Tongue (tissue), 3 donors: ENCODE measurements at places on chromosomes 3 and 15.

DNA sequence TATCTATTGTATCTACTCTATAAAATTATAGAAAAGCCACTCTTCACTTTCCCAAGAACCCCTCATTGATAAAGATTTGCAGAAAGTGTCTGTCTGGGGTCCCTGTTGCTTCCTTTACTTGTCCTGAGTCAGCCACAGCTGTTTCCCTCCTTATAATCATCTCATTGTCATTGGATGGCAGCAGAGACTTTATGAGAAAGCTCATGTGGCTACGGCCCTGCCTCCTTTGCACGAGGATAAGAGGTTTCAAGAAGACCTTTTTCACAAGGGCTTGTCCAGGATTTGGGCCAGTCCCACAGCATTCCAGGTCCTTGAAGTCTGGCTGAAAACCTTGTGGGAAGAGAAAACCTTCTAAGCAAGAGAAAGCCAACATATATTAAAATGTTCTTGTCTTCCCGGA, 41.9 kb upstream of the THBS1 start:
- no peak for DNase-seq

- no peak for DNase-seq
These were observed 115.2 kb upstream of the TMCO5A start for GRCh38 chr15:37819191-37819590.

DNA sequence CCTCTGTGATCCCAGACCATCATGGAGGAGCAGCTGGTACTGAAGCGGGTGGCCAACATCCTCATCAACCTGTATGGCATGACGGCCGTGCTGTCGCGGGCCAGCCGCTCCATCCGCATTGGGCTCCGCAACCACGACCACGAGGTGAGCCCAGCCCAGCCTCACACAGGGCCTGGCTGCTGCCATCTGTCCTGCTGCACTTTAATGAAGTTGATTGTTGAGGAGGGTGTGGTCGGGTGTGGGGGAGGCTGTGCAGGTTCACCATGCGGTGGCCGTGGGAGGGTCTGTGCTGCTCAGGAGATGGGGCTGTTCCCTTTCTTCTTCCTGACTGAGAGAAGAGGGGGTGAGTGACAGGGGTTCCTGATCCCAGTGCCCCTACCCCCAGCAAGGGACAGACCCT, 30.6 kb downstream of the ACAD9 start:
- DNase-seq = no peak

- DNase-seq = peak; percentile 60
These were observed 1.9 kb downstream of the LRIG1 start for GRCh38 chr3:66498687-66499621.

DNA sequence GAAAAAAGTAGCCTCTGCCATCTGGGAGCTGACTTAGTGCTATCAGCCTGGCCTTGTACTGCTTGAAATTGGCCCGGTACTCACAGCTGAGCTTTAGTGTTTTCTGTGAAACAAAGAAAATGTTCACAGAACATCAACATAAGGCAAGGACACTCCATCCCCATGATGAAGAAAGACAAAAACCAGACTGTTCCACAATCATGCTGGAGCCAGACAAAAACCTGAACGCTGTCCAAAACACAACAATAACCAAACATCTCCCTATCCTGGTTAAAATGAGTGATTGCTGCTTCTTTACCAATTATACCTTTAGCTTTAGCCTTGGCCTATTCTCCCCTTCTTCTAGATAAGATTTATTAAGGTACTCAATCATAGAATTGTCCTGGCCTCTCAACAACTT, 153.9 kb downstream of the CPNE4 start:
- peak; percentile 2 for DNase-seq

- DNase-seq = no peak
These were observed 110.6 kb upstream of the SAMMSON start for GRCh38 chr3:69888943-69889315.

DNA sequence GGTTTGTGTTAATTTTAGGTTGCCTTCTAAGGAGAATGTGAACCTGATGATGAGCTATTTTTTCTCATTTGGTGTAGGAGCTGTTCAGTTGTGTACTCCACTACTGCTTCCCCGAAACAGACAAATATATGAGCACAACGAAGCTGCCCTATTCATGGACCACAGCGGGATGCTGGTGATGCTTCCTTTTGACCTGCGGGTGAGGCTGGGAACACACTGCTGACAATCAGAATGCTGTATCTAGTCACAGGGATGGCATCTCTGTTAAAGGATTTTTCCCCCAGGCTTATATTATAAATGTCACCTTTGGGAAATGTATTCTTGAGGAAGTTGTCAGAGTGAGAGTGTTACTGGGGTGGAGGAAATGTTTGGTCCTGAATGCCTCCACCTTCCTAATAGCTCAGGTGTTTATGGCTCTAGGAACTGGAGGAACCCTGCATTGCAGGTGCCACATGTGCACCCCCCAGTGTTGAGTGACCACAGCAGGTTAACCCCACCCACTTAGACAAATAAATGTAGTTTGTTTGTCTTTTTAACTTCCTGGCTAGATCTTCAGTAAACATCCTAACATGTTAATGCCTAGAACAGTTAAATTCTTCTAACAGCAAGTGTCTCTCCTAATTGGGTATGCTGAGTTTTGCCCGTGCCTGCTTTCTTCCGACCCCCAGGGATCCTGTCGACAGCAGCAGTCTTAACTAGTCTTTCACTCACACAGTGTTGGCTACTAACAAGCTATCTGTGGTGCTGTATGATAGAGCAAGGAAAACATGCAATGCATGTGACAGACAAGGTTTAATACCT, 35.7 kb downstream of the SRP14 start:
- peak; percentile 12 for DNase-seq

DNA sequence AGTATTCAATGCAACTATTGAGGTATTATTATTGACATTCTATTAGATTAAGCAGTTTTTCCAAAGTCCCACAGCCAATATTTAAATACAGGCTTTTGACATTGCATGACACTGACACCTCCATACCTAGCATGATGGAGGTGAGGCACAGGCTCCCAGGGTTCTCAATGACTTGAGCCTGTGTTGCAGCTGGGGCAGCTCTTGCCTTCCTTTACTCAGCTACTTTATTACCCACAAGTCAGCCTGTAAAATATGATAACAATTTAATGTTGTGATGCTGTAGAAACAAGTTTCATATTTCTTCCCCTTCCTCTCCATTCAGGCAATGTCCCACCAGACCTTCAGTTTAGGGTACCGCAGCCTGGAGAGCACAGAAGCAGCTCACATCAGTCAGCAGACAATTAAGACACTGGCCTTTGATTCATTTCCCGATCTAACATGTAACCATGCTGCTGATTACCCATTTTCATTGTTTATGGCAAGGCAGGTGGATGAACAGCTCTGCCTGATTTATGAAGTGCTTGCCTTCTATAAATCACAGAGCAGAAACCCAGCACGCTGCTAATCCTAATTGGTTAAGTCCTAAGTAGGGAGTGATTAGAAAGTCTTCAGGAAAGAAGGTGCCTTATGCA, 826.1 kb downstream of the AGBL1 start:
- no peak for DNase-seq

- DNase-seq = no peak
These were observed 27.9 kb downstream of the PLCL2 start for GRCh38 chr3:16912400-16913263.

- no peak for DNase-seq
These were observed 775.1 kb upstream of the CFAP20DC start for GRCh38 chr3:59824876-59825275.

- DNase-seq = no peak
These were observed 22.6 kb downstream of the PDHB start for GRCh38 chr3:58411036-58411435.

DNA sequence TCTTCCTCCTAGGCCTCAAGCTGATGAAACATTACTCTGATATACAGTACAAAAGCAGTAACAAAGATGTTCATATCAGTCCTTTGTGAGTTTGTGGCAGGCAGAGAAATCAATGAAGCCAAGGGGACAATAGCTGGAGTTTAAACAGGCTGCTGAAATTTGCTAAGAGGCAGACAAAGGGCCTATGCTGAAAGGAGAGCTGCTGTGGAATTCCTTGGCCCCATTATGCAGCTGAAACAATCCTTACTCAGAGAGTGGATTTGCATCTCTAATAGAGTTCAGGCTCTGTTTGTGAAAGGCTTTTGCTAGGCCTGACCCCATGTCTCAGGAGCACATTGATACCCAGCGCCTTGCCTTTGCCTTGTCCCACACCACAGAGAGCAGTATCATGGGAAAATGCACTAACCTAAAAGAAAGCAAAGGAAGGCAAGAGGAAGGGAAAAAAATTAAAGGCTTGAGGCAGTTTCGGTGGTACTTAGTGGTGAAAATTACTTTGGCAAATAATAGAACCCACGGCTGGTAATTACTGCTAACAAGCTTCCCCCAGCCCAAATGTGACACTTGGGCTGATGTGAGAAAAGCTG, 195.0 kb upstream of the EPHA3 start:
- no peak for DNase-seq

- DNase-seq = peak; percentile 77
These were observed 639 bp downstream of the FOXP1 start for GRCh38 chr3:71582612-71583565.
